Fibroblast of lung (primary cell): ENCODE measurements at places on chromosomes 13 and 19.

DNA sequence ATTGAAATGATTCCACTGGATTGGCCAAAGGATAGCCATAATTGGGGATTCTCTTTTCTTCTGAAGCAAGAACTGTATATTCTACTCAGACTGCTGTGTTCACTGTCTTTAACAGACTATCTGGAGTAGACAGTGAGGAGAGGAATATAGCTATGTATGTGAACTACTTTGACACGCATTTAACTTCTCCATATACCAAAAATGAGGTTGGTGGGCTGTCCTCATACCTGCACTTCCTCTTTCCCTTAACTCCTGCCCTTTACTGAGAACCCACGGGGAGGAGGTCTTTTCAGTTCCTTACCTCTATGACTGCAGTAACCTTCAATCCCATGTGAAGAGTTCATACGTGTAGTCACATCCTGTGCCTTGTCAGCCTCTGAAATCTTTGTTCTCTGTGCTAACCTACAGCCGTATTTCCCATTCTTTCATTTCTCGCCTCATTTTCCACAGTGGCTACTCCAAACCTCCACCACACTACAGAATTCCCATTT, 305.8 kb downstream of the MTUS2 start:
- DNase-seq, result no peak

DNA sequence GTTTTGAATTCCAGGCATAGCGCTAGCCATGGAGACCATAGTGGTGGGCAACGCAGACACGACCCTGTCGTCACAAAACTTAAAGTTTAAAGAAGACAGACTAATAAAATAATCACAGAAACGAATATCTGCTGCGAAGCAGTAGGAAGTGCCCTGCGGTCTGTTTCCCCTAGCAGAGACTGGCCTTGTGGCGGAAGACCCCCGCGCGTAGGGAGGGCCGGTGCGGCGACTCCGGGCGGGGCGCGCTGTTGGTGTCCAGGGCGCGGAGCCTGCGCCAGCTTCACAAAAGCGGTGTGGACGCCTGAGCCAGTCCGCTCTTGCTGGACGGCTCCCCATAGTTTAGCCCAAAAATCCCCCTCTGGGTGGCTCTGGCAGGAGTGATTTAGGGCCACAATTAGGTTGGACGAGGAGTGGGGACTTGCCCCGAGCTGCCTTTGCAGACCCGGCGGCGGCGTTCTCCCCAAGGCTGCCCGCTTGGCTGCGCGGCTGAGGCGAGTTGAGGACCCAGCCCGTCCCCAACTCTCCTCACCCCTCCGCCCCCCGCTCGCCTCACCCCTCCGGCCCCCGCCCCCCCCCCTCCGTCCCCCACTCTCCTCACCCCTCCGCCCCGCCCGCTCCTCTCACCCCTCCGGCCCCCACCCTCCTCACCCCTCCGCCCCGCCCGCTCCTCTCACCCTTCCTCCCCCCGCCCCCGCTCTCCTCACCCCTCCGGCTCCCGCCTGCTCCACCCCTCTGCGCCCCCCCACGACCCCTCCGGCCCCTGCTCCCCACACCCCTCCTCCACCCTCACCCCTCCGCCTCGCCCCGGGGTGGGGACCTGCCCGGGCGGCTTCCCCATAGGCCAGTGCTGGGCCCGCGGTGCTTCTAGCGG, 14.2 kb upstream of the LATS2 start:
- peak; percentile 39 for DNase-seq

- DNase-seq, result peak; percentile 73
Observed at GRCh38 chr13:48155848-48156247, 60.9 kb upstream of the MED4 start.

DNA sequence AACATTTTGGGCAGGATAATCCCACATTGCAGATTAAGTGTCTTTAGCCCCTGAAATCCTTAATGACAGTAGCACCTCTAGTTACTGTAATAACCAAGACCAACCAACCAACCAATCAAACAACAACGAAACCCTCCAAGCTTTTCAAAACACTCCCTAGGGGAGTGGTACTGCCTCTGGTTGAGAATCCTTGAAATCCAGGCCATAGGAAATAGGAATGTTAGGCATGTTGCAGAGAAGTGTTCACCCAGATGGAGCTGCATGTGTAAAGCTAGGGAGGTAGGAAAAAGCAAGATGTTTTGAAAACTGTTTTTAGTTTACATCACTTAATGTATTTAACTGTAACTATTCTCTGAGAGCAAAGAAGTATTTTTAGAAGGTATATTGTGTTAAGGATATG, 4.5 kb downstream of the LACC1 start:
- no peak for DNase-seq

DNA sequence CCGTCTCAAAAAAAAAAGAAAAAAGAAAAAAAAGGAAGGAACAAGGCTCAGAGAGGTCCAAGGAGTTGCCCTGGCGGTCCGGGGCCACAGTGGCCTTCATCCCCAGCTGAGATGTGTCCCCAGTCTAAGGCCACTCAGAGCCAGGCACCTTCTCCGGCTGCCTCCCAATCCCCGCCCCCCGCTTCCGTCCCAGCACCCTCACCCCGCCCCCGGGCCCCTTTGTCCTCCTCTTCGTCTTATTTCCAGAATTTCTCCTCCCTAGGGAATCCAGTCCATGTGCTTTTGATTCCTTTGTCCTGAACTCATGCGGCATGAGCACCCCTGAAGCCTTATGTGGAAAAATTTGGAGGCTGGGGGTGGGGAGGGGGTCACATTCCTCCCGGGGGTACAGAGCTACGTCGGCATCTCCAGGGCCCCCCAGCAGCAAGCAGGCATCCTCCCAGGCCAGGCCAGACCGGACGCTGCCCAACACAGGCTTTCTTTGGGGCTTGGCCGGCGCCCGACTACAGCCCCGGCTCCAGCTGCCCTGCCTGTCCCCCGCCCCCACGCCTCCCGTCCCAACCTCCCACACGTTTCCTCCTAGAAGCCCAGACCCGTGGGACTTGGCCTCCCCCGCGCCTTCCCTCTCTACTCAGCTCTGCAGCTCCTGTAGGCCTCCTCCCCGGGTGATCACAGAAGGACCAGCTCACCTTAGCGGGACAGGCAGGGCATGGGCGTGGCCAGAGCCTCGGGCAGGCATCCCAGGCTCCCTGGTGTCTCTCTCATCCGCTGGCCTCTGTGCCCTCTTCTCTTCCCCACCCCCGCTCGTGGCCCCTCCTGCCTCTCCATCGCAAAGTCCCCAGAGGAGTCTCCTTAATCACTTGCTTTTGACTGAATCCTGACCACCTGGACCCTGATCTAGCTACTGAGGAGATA, 17.8 kb upstream of the ADGRE5 start:
- DNase-seq, result peak; percentile 60

GRCh38 chr13:101739382-101740178, 287.1 kb downstream of the ITGBL1 start:
- no peak for DNase-seq

- DNase-seq, result no peak
Observed at GRCh38 chr19:33177417-33177979, 16.6 kb upstream of the LRP3 start.

GRCh38 chr13:51105046-51105445, 6.0 kb downstream of the C13orf42 start:
- no peak for DNase-seq

DNA sequence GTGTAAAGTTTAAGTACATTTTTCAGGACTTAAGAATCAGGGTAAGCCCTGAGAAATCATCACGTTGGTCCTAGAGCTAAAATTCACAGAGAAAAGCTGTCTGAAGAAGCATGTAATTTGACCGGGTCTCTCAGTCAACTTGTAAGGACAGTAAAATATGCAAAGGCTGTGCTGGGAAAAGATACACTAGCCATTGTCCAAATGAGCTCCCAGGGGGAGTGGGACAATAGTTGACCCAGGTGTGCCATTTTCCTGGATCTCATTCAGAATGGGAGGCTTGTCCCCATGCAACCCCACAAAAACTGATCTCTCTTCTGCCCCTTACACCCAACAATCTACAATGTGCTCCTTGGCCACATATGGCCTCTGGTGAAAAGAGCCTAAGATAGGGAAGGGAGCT, 437.9 kb downstream of the KLF12 start:
- no peak for DNase-seq

GRCh38 chr13:105232439-105232838, 1303.0 kb downstream of the EFNB2 start:
- no peak for DNase-seq

DNA sequence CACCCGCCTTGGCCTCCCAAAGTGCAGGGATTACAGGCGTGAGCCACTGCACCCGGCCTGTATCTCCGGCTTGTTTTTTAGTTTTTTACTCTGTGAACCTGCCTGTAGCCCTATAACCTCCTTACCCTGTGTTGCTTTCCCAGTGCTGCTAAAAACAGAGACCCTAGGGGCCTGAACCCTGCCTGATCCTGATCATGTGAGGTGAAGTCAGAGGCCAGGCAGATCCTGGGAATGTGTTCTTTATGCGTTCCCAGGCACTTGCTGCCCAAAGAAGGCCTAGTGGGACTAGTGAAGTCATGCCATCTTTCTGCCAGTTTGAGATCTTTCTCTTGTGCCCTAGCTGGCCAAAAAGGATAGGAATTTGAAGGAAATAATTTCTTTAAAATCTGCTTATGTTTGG, 4.6 kb downstream of the UBA2 start:
- DNase-seq, result no peak

DNA sequence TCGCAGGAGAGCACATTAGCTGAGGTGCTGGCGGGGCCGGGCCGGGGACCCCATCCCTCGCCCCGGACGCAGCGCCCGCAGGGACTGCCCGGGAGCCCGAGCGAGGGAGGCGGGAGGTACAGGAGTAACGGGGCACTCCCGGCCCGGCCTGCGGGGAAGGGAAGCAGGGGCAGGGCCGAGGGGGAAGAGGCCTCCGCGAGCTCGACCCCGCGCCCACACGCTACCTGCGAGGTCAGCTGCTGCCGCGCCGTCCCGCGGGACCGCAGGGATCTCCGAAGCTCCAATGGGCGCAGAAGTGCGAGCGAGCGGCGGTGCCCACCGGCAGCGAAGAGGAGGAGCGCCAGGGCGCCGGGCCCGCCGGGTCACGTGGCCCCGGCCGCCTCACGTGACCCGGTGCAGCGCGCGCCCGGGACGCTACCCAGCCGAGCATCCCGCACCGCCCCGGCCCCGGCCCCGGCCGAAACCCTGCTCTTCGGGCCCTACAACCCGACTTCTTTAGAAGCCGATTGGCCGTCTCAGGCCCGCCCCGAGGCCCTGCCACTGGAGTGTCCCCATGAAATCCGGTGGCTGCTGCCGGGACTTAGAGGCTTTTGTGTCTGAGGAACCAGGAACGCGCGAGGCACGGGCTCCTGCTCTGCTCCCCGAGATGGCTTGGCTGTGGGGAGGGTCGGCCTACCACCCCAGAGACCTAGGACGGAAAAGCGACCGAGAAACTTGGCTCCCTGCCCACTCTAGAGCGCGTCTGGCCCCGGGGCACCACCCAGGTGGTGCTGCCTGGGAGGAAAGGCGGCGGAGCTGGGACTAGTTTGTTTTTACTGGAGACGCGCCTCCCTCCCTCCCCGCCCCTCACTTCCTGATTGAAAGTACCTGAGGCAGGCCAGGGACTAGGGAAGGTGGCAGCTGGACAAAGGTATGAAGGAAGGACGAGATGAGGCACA, at the start of gene RCBTB1:
TSS of gene RCBTB1 (minus strand) at position 339 of the 938 bp plus-strand sequence. CDS start 18,279 bp downstream, outside the sequence.
- DNase-seq, result peak; percentile 58
